Posterior vena cava (tissue), 2 donors: ENCODE measurements at places on chromosomes 11 and 22. TPM values are rescaled to one million over a fixed set of nuclear protein-coding genes. Genes with fewer than 3 reads are reported as not detected.

DNA sequence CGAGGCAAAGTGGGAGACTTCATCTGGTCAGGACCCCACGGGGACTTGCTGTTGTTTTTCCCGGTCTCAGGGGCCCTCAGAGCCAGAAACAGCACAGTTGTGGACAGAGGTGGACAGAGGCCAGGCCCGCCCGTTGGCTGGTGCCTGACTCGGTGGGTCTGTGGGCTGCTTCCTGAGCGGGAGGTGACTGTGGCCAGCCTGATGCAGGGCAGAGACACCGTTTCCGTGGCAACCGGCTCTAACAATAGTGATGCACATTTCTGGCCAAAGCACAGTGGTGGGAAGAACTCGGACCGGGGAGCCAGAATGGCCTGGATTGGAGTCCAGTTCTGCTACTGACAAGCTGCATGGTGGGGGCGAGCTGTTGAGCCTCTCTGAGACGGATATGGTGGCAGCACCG lies 58.7 kb upstream of the ATXN10 start:
- no peak for DNase-seq

- DNase-seq: no peak
Measured at GRCh38 chr11:57511741-57512430, 3.6 kb downstream of the SLC43A1 start.

DNA sequence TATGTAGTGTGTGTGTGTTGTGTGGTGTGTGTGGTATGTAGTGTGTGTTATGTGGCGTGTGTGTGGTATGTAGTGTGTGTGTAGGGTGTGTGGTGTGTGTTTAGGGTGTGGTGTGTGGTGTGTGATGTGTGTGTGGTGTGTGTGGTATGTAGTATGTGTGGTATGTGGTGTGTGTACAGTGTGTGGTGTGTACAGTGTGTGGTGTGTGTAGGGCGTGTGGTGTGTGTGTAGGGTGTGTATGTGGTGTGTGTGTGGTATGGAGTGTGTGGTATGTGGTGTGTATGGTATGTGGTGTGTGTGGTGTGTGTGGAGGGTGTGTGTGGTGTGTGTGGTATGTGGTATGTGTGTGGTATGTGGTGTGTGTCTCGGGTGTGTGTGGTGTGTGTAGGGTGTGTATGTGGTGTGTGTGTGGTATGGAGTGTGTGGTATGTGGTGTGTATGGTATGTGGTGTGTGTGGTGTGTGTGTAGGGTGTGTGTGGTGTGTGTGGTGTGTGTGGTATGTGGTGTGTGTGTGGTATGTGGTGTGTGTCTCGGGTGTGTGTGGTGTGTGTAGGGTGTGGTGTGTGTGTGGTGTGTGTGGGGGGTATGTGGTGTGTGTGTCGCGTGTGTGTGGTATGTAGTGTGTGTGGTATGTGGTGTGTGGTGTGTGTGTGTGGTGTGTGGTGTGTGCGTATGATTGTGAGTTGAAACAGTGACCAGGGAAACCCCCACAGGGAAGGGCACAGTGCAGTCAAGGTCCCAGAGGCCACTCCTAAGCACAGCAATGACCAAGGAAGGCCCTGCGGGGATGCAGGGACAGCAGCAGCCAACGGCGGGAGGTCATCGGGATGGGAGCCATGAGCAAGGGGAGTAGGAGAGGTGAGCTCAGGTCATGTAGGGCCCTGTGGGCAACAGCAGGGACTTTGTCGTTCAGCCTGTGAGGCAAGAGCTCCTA lies 2.9 kb upstream of the PPP6R2 start:
- no peak for DNase-seq

- DNase-seq: no peak
Measured at GRCh38 chr11:5288108-5288905, 13.4 kb downstream of the OR51B4 start.

DNA sequence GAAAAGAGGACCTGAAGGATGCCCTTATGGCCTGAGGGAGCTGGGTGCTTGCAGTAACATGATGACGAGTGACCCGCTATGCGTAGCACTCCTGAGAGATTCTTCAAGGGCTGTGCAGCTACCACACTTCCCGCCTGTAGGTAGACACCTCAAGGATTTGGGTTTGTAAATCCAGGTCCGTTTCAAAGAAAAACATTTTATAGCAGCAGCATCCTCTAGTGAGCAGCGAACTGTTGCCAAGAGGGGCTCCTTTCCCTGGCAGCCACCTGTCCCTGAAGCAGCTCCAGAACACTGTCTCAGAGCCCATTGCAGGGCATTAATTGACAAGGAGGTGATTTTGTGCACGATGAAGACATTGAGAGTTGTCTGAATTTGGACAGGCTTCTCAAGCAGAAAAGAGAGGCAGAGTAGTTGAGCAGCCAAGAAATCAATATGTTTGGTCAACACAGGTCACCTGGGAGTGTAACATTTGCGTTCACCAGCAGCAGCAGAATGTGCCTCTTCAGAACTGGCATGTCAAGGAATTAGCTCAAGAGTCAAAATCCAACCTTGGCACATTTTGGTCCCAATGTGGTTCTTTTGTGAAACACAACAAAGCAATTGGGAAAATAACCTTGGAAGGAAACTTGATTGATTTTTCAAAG lies 209.8 kb upstream of the MTNR1B start:
- no peak for DNase-seq

DNA sequence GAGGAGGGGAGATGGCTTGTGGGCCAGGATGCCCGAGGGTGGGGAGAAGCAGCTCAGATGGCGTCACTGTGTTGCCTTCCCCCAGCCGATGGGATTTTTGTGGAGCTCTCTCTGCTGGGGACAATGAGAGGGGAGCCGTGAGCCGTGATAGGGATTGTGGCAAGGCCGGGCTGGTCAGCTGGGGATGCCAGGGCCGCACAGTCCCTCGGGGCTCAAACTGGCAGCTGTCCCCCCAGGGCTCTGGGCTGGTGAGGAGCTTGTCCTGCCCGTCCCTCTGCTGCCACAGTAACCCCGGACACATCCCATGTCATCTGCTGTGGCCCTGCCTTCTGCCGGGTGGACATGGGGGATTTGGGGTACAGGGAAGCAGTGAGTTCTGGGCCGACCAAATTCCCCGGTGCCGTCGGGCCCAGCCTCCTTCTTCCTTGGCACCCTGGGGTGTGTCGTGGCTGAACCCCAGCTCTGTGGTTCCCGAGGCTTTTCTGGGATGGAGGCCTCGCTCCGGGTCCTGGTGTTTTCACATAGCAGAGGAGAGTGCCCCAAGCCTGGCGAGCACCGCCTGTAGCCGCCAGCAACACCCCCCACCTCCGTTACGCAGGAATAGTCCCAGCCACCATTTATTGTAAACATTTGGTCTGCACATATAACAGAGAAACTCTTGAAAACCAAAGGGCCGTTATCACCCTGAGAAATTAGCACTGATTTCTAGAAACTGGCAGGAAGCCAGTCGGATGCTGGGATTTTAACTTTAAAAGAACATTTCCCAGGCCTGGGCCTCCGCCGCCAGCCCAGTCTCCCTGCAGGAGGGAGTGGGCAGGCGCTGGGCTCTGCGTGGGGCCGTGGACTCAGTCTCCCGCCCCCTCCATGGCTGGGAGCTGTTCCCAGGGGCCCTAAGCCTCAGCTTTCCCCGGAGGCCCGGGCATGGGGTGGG lies 9.9 kb downstream of the BRSK2 start:
- no peak for DNase-seq

GRCh38 chr11:107549253-107549953 lies 16.1 kb downstream of the ALKBH8 start:
- no peak for DNase-seq

- DNase-seq: no peak
Measured at GRCh38 chr11:86784241-86784681, 16.1 kb upstream of the PRSS23 start.

- peak; percentile 91 for DNase-seq
Measured at GRCh38 chr11:94650756-94651155, 83.6 kb downstream of the PIWIL4 start.

- peak; percentile 65 for DNase-seq
Measured at GRCh38 chr11:126384449-126385070, 29.1 kb downstream of the ST3GAL4 start.

GRCh38 chr11:75445315-75445953 lies 12.4 kb upstream of the KLHL35 start:
- peak; percentile 87 for DNase-seq

DNA sequence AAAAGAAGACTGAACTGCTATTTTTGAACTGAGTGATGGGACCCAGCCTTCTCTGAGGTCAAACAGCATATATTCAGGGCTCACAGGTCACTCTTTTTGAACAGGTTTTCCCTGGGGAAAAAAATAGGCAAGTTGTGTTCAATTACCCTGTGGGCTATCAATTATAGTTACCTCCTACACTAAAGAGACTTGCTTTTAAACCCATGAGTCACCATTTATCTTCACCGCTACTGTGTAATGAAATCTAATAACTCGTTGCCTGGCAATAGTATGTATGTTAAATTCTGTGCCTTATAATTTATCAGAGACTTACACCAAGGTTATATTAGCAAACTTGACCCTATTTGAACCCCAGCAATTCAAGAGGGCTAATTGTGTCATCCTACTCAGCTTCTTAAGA lies 98.5 kb downstream of the CYP2R1 start:
- DNase-seq: no peak

Gene CCDC89
- 2.5 TPM for total RNA-seq

Gene ANKK1
- total RNA-seq: not detected

Gene KCNQ1
- total RNA-seq: 4.7 TPM
